Transverse colon (tissue), 4 donors: ENCODE measurements at places on chromosomes 2 and 18. TPM values are rescaled to one million over a fixed set of nuclear protein-coding genes. Genes with fewer than 3 reads are reported as not detected.

Gene ABCG8
- total RNA-seq = 0.41 TPM

- no peak for DNase-seq
These were observed 327.2 kb upstream of the PKDCC start for GRCh38 chr2:41720331-41721251.

GRCh38 chr2:38192976-38193375 is 117.0 kb upstream of the CYP1B1 start:
- DNase-seq = no peak

DNA sequence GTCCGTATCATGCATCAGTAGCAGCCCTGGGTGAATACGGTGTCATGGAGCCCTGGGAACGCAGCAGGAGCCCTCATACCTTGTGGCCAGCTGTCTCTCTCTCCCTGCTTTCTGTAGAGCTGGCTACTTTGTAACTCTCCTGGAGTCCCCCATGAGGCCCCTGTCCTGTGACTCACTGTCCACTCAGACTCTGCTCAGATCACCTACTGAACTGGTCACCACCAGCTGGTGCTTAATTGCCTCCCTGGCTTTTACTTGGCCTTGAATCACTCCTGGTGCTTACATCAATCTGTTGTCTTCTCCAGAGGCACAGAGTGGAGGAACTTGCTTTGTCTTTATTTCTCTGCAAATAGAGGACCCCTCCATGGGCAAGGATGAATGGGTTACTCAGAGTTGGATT is 172.7 kb downstream of the HRH4 start:
- no peak for DNase-seq

Gene ESPNL
- 4.4 TPM for total RNA-seq

GRCh38 chr2:29114946-29115609 is at the start of gene CLIP4:
CLIP4 (plus strand) TSS chr2:29115415; CDS start chr2:29121389, 5,974 bp downstream.
- peak; percentile 42 for DNase-seq

Gene CNGA3
- 1.8 TPM for total RNA-seq
